Fibroblast of pulmonary artery (primary cell): ENCODE measurements at places on chromosomes 5 and 9.

- DNase-seq, result no peak
Measured at GRCh38 chr5:25858019-25858418, 1180.4 kb downstream of the CDH9 start.

DNA sequence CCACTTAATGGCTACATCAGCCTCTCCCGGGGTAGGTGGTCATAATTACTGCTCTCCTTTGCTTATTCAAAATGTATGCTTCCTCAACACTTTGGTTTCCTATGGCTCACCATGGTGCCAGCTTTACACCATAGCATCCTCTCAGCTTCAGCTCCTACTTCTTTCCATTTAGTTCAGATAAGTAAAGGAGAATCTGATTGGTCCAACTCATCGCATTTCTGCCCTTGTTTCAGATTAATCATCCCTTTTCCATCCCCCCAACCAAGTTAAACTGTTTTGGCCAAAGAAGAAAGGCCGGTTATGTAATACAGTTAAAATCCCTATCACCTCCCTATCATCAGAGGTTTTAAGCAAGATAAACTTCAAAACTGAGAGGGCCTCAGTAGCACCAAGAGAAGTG lies 130.5 kb downstream of the CETN3 start:
- DNase-seq, result no peak

GRCh38 chr9:17531642-17532254 lies 47.1 kb upstream of the SH3GL2 start:
- DNase-seq, result peak; percentile 65

DNA sequence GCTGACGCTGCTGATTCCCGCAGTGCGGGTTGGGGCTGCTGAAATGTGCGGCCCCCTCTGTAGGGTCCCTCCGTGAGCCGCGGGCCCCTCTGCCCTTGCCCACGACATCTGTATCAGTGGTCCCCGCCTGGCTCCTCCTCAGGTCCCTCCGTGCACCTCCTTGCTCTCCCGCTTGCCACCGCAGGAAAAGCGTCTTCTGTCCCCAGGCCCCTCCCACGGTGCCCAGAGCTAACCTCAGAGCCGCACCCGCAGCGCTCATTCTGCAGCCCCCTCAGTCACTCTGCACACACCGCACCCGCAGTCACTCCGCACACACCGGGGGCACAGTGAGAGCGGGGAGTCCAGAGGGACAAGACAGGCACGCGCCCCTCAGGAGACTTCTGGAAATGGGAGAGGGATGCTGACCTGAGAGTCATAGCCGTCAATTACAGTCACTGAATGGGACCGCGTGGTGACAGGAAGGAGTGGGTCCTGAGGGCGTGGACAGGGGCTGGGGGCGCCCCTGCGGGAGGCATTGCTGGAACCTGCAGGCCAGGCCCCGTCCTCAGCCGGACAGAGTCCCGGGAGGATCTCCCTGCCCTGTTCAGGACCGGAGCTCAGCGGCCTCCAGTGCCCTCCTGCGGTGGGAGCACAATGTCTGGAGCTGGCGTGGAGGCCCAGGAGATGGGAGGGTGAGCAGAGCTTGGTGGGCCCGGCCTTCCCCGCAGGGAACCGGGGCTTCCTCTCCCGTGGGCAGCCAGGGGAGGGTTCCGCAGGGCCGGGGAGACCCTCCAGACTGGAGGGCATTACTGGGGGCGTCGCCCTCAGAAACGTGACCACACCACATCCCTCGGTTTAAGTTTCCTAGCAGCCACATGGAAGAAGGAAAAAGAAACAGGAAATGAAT lies 66.1 kb upstream of the CTSL start:
- DNase-seq, result no peak

GRCh38 chr9:127390563-127390962 lies 6.4 kb upstream of the SLC2A8 start:
- no peak for DNase-seq

DNA sequence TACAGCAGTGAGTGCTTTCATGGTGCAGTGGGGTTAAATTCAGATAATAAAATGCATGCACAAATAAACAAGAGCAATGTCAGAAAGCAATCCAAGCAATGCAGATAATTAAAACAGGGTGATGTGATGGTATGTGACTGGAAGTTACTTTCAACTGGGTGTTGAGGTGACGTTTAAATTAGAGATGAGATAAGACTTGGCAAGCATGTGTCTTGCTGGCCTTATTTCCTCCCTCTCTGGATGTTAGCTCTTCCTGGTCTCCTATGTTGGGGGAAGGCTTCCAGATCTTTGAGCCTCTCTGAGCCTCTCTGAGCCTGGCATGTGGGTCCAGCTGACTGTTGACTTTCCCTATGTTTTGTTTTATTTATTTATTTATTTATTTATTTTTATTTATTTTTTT lies 54.4 kb downstream of the DOCK2 start:
- DNase-seq, result no peak

DNA sequence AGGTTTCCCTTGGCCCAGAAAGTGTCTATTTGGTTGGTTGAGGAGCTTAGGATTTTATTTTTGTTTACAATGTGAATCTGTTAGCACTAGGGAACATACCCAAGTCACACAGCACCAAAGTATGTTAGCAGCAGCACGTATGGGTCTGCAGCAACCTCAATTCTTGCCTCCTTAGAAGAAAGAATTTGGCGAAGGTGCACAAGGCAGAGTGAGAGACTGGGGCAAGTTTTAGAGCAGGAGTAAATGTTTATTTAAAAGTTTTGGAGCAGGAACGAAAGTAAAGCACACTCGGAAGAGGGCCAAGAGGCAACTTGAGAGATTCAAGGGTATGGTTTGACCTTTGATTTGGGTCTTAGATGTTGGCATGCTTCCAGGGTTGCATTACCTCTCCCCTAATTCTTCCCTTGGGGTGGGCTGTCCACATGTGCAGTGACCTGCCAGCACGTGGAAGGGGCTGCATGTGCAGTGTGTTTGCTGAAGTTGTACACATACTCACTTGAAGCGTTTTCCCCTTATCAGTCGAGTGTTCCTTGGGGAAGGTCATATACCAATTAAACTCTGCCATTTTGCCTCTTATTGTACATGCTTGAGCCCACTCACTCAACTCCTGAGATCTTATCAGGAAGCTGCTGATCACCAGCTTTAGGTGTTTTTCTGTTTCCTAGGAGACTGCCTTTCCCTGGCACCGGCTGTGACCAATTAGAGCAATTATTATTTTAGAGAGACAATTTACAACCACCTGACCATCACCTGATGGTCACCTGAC lies 64.9 kb upstream of the SHC3 start:
- DNase-seq, result no peak

- no peak for DNase-seq
Measured at GRCh38 chr5:56710826-56711590, 104.3 kb upstream of the MAP3K1 start.

DNA sequence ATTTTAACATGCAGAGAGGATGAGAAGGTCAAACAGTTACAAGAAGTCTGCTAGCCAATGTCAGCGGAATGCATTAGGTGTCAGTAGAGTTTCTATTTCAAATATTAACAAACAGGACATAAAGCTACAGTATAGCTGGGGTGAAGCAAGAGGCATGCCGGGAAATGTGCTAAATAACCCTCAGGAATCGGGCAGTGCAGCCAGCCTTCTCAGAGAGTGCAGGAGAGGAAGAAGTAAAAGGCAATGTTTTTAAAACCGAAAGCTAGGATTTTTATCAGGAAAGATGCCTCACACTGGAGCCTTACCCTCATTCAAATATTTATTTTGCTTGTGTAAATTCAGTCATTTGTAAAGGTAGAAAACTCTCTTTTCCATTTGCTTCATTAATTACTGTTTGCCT lies 59.1 kb upstream of the SH3GL2 start:
- DNase-seq, result peak; percentile 7
